Activated T-cell treated with anti-CD3 and anti-CD28 coated beads for 4 hours (primary cell): ENCODE measurements at places on chromosomes 2 and 18.

DNA sequence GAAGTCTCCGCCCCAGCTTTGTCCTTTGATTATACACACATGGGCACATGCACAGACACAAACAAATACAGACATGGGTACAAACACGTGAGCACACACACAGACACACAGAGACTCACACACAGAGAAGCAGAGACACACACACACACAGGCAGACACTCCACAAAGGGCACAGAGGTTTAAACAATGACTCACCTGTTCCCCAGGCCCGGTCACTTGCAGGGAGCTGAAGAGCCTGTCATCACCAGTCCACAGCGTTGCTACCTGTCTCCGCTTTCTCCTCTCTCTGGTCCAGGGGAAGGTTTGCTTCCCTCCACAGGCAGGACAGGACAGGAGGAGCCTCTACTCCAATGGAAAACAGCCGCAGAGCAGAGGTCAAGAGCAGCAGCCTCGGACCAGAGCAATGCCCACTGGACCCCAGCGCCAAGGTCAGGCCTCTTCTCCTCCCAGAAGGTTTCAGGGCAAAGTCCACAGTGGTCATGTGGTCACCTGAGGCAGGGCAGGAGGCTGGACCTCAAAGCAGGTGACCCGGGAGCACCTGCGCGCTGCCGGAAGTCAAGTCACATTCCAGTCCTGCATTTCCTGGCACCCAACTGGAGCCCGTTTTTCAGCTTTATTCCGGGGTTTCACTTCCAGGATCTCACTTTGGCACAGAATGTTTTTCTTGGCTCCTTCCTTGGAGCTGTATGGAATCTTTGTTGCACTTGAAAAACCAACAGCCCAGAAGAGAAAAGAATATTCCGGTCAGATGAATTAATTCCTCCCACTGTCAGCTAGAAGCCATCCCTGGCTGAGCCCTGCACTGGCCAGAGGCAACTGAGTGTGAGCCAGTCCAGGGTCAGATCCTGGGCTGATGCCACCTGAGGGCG, at the start of gene RAB17:
Gene RAB17 (minus strand): TSS at position 463 of the 869 bp plus-strand sequence. CDS start 4,580 bp downstream, outside the sequence.
- no peak for DNase-seq

GRCh38 chr18:25350489-25351251, 1.3 kb downstream of the ZNF521 start:
- DNase-seq = no peak

DNA sequence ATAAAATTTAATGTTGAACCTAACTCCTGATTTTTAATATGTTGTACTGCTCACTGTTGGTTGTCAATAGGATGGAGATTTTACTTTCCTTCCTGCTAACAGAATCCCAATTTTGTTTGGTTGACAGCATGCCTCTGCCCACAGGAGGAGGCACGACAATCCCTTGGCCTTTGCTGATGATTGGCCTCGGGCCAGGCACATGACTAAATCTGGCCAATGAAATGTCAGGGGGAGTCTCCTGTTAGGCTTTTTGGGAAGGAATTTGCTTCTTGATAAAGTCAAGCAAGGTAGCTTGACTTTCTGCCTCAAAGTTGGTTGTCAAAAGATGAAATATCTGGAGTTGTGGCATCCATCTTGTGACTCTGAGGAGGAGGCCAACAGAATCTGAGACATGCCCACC, 6.8 kb upstream of the TGFA start:
- DNase-seq = no peak

DNA sequence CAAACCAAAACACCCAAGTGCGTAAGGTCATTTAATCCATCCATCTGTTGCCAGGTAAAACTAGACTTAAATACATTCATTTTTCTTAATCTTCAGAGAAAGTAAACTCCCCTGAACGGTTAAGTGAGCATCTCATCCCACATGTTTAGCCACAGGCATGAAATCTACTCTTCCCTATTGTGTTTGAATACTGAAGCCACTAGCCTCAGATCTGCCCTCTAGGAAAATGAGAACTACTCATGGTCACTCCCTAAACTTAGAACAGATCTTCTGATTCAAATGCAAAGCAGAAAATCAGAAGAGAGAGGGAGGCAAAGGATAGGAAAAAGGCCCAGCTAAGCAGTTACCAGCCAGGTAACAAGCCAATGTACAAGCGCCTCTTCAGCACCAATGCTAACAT, 7.1 kb downstream of the TMEM247 start:
- DNase-seq = no peak
